ENCODE measurements at places on chromosomes 3 and 15.
A peak's percentile ranks its signal among the peaks of the same experiment; 100 is the strongest.

GRCh38 chr3:115852278-115852677 is 229.0 kb downstream of the GAP43 start:
- no peak for DNase-seq

- DNase-seq = no peak
Observed at GRCh38 chr3:127482216-127483004, 108.1 kb downstream of the TPRA1 start.

GRCh38 chr3:120049881-120050539 is 44.2 kb downstream of the GSK3B start:
- no peak for DNase-seq

DNA sequence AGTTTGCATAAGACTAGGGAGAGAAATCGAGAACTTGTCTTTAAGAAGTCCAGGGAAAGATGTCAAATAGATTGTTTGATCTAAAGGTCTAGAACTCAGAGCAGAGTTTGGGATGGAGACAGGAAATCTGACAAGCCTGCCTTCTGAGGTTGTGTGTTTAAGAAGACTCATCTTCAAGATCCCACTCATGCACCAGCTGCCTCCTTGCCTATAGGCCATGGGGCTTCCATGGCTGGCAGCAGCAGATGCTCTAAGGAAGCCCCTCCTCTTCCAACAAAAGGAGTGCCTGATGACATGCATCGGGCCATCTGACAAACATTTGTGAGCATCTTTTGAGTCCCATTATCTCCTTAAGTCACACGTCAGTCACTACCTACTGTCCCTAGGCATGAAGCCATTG is 47.4 kb downstream of the WNT5A start:
- no peak for DNase-seq

DNA sequence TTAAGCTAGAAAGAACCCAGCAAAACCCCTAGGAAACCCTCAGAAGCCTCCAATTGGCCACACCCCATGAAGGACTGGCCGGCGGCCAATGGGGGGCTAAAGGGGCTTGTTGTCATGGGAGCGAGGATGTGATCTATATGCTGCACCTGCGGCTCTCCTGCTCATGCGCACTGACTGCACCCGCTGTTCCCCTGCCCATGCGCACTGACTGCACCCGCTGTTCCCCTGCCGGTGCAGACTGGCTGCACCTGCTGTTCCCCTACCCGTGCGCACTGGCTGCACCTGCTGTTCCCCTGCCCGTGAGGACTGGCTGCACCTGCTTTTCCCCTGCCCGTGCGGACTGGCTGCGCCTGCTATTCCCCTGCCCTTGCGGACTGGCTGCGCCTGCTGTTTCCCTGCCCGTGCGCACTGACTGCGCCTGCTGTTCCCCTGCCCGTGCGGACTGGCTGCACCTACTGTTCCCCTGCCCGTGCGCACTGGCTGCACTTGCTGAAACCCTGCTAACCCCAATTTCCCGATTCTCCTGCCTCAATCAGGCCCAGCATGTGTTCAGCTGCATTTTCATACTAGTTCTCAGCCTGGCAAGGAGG is 16.8 kb upstream of the MCCC1 start:
- peak; percentile 100 for DNase-seq

- no peak for DNase-seq
Observed at GRCh38 chr3:107857854-107858253, 233.0 kb downstream of the CD47 start.

DNA sequence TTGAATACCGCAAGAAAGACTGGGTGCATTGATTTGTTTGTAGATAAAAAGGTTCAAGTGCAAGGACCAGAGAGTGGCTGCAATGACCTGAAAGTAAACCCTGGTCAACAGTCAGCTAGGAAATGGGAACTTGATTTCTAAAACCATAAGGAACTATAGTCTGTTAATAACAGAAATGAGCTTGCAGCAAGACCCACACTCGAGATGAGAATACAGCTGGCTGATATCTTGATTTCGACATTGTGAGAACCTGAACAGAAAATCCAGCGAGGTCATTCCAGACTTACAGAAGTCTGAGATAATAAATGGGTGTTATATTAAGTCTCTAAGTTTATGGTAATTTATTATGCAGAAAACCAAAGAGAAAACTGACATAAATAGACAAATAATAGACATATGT is 177.3 kb downstream of the NFKBIZ start:
- DNase-seq = no peak

DNA sequence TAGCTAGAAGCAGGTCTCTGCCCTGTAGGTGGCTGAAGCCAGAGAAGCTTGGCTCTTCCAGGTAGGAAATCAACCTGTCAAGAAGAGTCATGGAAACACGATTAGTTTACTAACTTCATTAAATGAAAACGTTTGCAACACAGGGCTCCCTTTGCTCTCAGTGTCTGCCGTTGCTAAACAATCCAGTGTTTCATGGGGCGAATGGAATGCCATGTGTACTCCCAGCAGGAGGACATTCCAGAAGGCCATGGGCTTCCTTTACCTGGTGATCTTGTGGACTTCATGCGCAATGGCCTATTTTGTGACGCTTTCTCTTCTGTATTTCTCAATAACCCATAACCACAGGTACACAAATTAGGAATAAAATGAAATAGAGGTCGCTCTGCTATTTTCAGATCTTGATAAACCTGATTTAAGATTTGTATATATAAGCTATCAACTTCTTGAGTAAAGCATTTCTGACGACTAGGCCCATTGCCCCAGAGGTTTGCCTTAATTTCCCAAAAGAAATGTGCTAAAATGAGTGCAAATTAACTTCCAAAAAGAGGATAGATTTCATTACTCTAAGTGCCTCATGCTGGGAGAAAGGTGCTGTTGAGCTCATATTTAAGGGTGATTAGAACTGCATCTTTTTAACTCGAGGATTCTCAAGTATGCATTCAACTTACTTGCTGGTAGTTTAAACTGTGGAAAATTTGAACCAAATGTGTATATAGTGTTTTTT is 171.0 kb downstream of the EPHA3 start:
- DNase-seq = no peak
